CD4-positive, alpha-beta T cell treated with Interleukin-12 subunit alpha and Interleukin-12 subunit beta, for 1 hour (primary cell): ENCODE measurements at places on chromosomes 2 and 18.

DNA sequence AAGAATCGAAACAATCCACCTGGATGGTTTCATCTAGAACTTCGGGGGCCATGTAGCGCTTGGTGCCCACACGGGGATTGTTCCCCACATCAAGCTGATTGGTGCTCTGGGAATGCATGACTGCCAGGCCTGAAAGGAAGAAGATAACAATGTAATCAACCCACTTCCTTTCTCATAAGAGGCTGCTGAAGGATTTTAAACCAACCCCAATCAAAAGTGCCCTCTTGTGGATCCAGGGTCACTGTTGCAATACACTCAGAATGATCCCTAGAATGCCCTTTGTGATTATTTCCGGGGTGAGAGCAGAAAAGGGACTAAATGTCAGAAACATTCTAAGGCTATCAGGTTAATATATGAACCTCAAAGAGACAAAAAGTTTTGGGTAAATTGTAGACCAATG is 115.2 kb downstream of the ACVR1 start:
- no peak for DNase-seq

DNA sequence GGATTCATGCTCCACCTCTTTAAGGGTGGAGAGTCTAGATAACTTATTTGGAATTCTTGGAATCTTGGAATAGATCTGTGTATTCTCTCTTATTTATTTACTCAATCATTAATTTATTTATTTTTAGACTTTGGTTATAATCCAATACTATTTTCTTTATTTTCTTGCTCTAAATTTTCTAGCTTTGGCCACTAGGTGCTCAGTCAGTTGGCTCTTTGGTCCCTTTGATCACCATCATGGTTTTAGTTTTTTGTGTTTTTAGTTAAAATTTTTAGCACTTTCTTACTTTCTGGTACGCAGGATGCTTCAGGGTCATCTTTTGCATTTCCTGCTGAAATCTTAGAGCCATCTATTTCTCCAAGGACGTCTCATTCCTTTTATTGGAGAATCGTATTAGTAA is 5.2 kb upstream of the PLEK start:
- DNase-seq = no peak

DNA sequence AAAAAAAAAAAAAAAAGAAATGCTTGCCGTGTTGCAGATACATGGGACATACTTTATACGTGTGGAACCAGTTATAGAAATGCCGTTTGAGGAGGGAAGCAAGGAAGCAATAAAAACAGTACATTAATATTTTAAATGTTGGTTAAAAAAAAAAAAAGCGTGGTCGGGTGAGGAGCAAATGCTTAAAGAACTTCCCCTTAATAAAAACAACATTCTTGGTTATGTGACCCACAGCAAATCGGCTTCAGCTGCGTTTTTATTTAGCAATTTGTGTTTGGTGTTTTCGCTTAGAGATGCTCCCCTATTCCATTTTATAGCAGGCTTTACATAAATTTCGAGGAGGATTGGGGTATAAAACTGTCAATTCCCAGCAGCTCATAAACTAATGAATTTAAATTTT is 223.6 kb downstream of the LRRTM1 start:
- DNase-seq = no peak

GRCh38 chr18:58180738-58181353 is 136.8 kb downstream of the NEDD4L start:
- peak; percentile 59 for DNase-seq

DNA sequence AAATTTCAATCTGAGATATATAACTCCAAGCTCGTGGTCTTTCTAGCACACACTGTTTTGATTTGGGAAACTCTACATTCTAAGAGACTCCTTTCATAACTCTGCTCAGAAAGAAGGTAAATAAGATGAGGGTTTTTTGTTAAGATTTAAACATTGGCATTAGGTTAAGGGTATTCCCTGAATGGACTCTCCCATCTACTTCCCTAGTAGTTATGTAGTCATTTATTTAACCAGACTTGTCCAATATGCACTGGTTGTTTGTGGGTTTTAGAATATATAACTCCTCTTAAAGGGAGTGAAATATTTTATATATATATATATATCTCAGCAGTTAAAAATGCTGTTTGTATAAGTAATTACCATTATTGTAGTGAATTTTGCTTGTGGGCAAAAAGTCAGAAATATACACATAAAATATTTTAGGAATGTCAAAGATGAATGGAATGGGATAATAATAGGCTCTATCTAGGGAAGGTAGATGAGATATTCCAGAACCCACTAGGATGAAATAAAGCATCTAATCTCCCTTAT is 61.5 kb upstream of the WDR75 start:
- DNase-seq = no peak
